Chondrocyte (in vitro differentiated cells): ENCODE measurements at places on chromosomes 6 and 20.

DNA sequence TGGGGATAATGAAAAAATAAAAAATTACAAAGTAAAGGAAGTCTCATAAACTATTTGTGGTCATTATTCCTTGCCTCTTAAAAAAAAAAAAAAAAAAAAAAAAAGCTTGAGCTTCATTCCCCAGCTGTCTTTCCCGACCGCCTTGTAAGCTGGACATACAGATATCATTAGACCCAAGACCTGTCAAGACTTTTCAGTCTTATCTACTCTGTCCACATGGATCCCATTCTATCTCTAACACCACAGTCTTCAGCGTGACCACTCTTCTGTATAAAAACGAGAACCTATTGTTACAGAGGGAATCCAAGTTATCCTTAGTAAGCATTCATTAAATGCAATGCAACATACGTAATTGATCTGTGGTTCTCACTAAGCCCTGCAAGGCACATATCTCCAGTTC is 423.5 kb downstream of the MEI4 start:
- no peaks in the 10 kb centered on the region for H3K27me3 ChIP-seq
- no peak for DNase-seq
- H3K4me1 ChIP-seq, result no peaks in the 10 kb centered on the region
- no peak overlapping the region for H3K4me3 ChIP-seq
- H3K27ac ChIP-seq, result no peak overlapping the region

DNA sequence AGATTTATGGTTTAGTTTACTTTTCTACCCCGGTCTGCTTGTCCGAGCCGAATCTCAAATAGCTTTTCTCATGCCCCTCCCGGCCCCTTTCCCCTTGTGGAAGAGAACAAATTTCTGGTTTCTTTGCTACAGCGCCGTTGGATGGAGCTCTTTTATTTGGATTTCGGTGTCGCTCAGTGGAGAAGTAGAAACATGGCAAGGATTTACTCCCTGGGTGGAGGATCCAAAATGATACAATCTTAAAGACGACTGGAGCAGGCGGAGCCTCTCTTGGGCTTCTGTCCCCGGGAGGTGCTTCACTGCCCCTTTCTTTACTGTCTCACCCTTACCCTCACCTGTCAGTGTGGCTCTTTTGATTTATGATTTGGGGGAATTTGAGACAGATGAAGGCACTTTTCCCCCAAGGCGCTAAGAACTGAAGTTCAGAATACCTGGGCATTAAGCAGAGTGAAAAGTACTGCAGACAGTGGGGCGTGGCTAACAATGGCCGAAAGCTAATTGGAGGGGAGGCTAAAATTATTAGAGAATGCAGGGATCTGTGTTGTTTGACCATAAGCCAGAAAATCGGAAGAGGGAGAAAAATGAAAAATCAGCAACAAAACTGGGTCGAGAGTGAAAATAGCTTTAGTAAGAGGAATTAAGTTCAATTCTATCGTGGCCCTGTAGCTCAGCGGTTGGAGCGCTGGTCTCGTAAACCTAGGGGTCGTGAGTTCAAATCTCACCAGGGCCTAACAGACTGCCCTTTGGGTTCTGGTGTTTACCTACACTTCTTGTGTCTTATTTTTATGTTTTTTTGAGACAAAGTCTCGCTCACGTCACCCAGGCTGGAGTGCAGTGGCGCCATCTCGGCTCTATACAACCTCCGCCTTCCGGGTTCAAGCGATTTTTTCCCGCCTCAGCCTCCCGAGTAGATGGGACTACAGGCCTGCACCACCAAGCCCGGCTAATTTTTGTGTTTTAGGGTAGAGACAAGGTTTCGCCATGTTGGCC is 145.1 kb upstream of the ZNF184 start:
- H3K27me3 ChIP-seq, result peaks cover 35% of the 10 kb centered on the region
- peak overlapping the region; percentile 87 for H3K4me3 ChIP-seq
- peak overlapping the region; percentile 34 for H3K27ac ChIP-seq
- no peaks in the 10 kb centered on the region for H3K36me3 ChIP-seq
- DNase-seq, result no peak

DNA sequence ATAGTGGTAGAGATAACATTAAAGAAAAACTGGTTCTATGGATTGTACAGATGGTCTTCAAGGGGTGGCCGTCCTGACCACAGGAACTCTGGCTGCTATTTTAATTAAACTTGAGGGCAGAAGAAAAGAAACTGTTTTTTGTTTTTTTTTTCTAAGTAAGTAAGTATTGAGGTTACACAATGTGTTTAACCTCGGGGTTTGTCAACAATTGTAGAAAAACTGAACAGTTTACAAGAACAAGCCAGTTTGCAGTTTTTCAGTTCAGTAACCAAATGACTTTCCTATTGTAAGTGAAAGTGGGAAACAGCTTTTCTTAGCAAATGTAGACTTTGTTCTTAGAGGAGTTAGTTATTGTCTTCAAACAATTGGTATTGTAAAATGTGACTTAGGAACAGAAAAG is 77.0 kb downstream of the PLCB1 start:
- H3K36me3 ChIP-seq, result no peaks in the 10 kb centered on the region
- no peak overlapping the region for H3K4me3 ChIP-seq
- no peak for DNase-seq
- peaks cover 9% of the 10 kb centered on the region for H3K4me1 ChIP-seq
- peaks cover 2% of the 10 kb centered on the region for H3K27me3 ChIP-seq
- no peak overlapping the region for H3K27ac ChIP-seq

GRCh38 chr6:114267897-114268296 is 74.9 kb downstream of the HS3ST5 start:
- no peak overlapping the region for H3K27ac ChIP-seq
- no peaks in the 10 kb centered on the region for H3K4me1 ChIP-seq
- no peaks in the 10 kb centered on the region for H3K36me3 ChIP-seq

- DNase-seq, result no peak
- H3K36me3 ChIP-seq, result peaks cover 2% of the 10 kb centered on the region
- H3K4me1 ChIP-seq, result peaks cover 21% of the 10 kb centered on the region
- H3K27ac ChIP-seq, result no peak overlapping the region
- H3K4me3 ChIP-seq, result no peak overlapping the region
Measured at GRCh38 chr20:50693001-50693400, 1.7 kb upstream of the RIPOR3 start.

- no peak for DNase-seq
- H3K4me1 ChIP-seq, result no peaks in the 10 kb centered on the region
- H3K27ac ChIP-seq, result no peak overlapping the region
Measured at GRCh38 chr6:14784596-14785492, 461.0 kb upstream of the JARID2 start.

GRCh38 chr20:48339986-48340882 is 487.6 kb downstream of the PREX1 start:
- peaks cover 1% of the 10 kb centered on the region for H3K36me3 ChIP-seq
- peaks cover 20% of the 10 kb centered on the region for H3K4me1 ChIP-seq
- no peak overlapping the region for H3K27ac ChIP-seq
- DNase-seq, result no peak
- no peak overlapping the region for H3K4me3 ChIP-seq

DNA sequence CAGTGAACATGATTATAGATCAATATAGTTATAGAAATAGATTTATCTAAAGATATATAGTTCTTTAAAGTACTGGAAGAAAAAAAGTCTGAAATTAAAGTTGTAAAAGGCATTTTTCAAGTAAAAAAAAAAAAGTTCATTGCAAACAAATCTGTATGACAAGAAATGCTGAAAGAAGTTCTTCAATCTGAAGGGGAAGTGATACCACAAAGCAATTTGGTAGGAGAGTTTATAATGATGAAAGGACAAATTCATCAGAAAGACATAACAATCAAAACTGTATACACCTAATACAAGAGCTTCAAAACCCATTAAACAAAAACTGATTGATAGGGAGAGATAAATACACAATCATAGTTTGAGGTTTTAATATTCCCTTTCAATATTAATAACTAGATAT is 14.1 kb downstream of the HUS1B start:
- DNase-seq, result no peak
- H3K27me3 ChIP-seq, result no peaks in the 10 kb centered on the region
- H3K4me3 ChIP-seq, result no peak overlapping the region
- H3K36me3 ChIP-seq, result peaks cover 8% of the 10 kb centered on the region
- peaks cover 4% of the 10 kb centered on the region for H3K4me1 ChIP-seq

DNA sequence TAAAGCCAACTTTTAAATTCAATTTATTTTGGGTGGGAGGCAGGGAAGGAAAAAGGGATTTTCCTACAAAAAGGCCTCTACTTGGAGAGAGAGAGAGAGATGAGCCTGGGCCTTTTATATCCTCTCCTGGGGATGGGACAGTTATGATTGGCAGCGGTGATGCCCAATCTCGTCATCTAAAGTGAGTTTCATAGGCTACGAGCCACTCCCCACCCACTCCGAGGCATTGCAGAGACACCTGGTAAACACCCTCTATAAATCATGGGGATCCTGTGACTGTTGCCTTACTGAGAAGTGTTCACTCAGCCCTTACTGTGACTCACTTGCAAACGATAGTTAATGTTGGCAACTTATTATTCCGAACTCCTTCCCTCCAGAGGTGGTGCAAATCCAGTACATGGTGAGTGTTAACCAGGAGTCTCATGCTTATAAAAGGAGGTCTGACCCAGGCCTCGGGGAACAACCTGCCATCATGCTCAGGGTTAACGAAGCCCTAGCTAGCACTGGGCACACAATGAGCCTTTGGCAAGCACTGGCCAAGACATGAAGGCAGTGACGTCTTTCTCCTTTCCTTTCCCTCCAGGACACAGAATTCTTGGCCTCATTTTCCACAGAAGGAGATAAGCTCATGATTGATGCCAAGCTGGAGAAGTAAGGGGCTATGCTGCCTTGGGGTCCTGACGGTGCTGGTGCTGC is 20.5 kb downstream of the BPIFB4 start:
- H3K4me3 ChIP-seq, result no peak overlapping the region
- peaks cover 2% of the 10 kb centered on the region for H3K36me3 ChIP-seq
- H3K27ac ChIP-seq, result no peak overlapping the region

- H3K4me3 ChIP-seq, result no peak overlapping the region
- DNase-seq, result no peak
- peaks cover 3% of the 10 kb centered on the region for H3K36me3 ChIP-seq
- peaks cover 8% of the 10 kb centered on the region for H3K4me1 ChIP-seq
- H3K27ac ChIP-seq, result no peak overlapping the region
- no peaks in the 10 kb centered on the region for H3K27me3 ChIP-seq
Measured at GRCh38 chr20:19767070-19767469, 9.0 kb downstream of the RIN2 start.

DNA sequence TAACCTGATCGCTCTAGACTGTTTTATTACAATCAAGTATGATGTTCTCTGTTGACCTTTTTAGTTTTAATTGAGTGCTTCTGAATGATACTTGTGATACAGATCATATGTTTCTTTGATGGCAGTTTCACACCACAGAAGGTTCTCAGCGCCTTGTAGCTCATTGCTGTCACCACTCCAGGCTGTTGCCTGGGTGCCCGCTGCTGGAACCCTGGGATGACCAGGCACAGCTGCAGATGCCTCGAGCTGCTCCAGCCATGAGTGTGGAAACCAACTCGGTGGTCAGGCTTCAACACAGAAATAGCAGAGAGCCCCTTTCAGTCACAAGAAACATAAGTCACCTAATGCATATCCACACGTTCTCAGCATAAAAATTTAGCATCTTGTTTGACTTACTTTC is 112.7 kb downstream of the RPP40 start:
- H3K4me1 ChIP-seq, result peaks cover 12% of the 10 kb centered on the region
- no peak for DNase-seq
- no peak overlapping the region for H3K27ac ChIP-seq
- peaks cover 16% of the 10 kb centered on the region for H3K36me3 ChIP-seq
- no peaks in the 10 kb centered on the region for H3K27me3 ChIP-seq

GRCh38 chr6:158923805-158924498 is 76.0 kb downstream of the RSPH3 start:
- H3K4me3 ChIP-seq, result no peak overlapping the region
- no peaks in the 10 kb centered on the region for H3K4me1 ChIP-seq
- H3K36me3 ChIP-seq, result no peaks in the 10 kb centered on the region
- DNase-seq, result no peak
- H3K27ac ChIP-seq, result no peak overlapping the region

- peaks cover 1% of the 10 kb centered on the region for H3K27me3 ChIP-seq
- no peaks in the 10 kb centered on the region for H3K36me3 ChIP-seq
- no peak for DNase-seq
- H3K4me1 ChIP-seq, result peaks cover 22% of the 10 kb centered on the region
- H3K4me3 ChIP-seq, result no peak overlapping the region
Measured at GRCh38 chr6:37054171-37054570, 48.7 kb downstream of the FGD2 start.

DNA sequence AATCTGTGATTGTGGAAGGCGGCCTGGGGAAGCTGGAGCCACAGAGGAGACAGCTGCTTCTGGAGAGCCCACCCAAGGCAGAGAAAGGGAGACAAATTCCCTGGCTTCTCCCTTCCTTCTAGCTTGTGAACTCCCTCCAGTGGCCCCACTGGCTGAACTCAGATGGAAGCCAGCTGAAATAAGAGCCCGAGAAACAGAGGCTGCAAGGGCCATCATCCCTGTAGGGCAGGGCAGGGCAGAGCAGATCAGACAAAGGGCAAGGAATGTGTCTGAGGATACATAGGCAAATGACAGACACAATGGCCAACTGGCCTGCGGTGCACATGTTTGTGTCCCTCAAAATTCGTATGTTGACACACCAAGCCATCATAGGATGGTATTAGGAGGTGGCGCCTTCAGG is 25.3 kb downstream of the MDFI start:
- H3K27me3 ChIP-seq, result peaks cover 13% of the 10 kb centered on the region
- no peak overlapping the region for H3K27ac ChIP-seq
- DNase-seq, result peak; percentile 36
- no peak overlapping the region for H3K4me3 ChIP-seq
- H3K4me1 ChIP-seq, result no peaks in the 10 kb centered on the region
- peaks cover 3% of the 10 kb centered on the region for H3K36me3 ChIP-seq

GRCh38 chr6:151100326-151100725 is 139.4 kb upstream of the AKAP12 start:
- H3K36me3 ChIP-seq, result peaks cover 22% of the 10 kb centered on the region
- no peaks in the 10 kb centered on the region for H3K27me3 ChIP-seq
- H3K4me3 ChIP-seq, result no peak overlapping the region
- DNase-seq, result no peak
- H3K27ac ChIP-seq, result no peak overlapping the region
- H3K4me1 ChIP-seq, result peaks cover 22% of the 10 kb centered on the region

DNA sequence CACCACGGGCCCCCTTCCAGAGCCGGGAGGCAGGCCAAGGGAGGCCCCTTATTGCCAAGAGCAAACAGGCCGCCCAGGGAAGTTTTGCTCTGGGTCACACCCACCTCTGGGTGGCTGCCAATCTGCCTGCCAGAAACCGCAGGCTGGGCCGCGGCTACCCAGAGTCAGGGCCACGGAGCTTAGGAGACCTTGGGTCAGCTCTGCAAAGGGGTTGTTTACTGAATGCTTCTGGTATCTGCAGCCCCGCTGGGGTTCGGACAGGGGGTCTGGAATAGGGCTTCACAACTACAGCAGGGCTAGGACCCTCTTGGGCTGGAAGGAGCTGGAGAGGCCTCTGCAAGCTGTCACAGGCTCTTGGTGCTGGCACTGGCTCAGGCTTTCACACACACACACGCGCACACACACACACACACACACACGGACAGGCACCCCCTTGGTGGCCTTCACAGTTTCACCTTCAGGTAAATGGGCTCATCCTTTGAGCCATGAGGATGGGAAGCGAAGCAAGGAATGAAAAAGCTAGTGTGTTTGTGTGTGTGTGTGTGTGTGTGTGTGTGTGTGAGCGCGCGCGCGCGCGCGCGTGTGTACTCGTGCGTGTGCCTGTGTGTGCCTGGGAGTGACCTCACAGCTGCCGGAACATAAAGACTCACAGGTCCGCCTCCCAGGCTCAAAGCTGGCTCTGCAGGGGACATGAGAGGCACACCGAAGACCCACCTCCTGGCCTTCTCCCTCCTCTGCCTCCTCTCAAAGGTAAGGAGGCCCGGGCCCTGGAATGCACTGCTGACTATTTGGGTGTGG is at the start of gene CCN5:
TSS of gene CCN5 (plus strand) at position 669 of the 798 bp plus-strand sequence. CDS start at position 691, 22 bp downstream.
- H3K36me3 ChIP-seq, result no peaks in the 10 kb centered on the region
- peaks cover 41% of the 10 kb centered on the region for H3K4me1 ChIP-seq
- no peaks in the 10 kb centered on the region for H3K27me3 ChIP-seq
- DNase-seq, result no peak
